ENCODE measurements at places on chromosomes 12 and 14.

DNA sequence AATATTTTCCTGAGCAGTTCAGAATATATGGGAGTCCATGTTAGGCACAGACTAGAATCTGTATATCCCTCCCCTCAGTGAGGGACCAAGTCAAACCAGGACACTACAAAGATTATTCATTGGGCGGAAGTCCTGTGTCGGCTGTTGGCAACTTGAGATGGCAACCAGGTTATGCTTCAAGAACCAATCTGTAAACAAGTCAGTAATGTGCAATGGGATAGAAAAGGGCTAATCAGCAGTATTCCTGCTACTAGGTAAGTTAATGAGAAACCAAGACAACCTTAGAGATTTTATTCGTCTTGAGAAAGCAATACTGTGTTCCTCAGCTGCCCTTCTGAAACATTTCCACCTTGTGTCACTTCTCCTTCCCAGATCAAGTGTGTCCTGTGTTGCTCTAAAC is 26.4 kb downstream of the ARG2 start:
- DNase-seq, result no peak

GRCh38 chr12:70236990-70237389 is 6.2 kb upstream of the CNOT2 start:
- no peak for DNase-seq

GRCh38 chr12:58647495-58647894 is 272.8 kb downstream of the LRIG3 start:
- no peak for DNase-seq

DNA sequence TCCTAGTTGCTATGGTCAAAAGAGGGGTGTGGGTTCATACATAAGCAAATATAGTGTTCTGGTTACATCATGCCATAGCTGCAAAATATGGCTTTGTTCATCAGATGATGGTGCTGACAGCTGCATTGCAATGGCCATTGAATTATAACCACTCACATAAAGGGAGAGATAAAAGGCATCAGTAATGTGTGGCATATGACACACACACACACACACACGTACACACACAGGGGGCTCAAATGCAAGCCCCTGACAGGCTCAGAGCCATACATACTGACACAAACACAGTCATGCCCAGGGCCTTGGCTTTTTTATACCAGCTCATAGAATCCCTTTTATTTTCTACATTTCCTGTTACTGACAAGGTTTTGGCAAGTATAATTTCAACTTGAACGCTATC is 698.9 kb downstream of the BCL11B start:
- DNase-seq, result no peak

GRCh38 chr12:124297856-124298255 is 3.0 kb downstream of the RFLNA start:
- DNase-seq, result no peak

- no peak for DNase-seq
These were observed 30.8 kb upstream of the PPP2R5C start for GRCh38 chr14:101730626-101731186.

GRCh38 chr12:105637470-105637869 is 307.0 kb downstream of the C12orf75 start:
- DNase-seq, result no peak

GRCh38 chr12:27009881-27010301 is 4.3 kb downstream of the TM7SF3 start:
- no peak for DNase-seq

GRCh38 chr12:106780010-106780631 is 5.6 kb downstream of the RIC8B start:
- no peak for DNase-seq

- DNase-seq, result no peak
These were observed 1.0 kb downstream of the TMEM30B start for GRCh38 chr14:61280092-61280525.

DNA sequence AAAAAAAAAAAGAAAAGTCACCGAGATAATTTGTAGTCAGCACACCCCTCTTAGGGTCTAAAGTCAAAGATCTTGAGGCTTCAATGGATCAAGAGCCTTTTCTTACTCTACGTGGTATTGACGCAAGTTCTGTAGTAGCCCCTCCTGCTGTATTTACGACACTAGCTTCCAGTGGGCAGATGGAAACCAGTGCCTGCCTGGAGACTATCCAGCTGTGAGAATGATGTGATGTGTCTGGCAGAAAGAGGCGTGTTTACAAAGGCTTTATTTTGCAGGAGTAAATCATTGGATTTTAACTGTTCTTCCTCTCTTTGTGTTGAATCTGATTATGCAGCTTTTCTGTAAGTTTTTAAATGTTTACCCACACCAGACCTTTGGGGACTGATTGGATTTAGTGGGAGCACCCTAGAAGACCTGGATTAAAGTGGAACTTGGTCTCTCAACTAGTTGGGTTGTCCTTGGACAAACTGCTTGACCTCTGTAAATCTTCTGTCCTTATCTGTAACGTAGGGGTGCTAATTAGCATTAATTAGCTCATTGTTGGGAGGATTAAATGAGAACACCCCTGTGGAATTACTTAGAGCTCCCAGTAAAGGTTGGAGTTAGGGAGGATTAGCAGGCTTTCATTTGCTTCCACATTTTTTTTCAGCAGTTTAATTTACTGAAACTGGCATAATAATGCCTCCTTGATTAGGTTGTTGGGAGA is 72.4 kb downstream of the RASSF3 start:
- no peak for DNase-seq

DNA sequence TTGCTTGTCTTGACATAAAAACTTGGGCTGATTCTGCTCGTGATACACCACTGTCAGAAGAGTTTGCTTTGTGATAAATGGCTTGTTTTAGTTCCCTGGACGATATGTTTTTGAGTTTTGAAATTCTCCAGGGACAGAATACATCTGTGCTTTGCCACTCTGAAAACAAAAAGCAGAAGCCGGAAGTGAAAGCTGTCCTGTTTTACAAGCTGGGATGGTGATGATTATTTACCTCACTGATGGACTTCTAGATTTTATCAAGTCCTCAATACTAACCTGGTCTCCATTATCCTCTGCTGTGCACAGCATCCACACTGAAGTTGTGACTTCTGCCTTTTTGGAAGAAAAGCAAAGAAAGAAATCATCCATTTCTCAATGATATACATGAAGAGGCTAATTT is 251.6 kb downstream of the TRHDE start:
- no peak for DNase-seq

DNA sequence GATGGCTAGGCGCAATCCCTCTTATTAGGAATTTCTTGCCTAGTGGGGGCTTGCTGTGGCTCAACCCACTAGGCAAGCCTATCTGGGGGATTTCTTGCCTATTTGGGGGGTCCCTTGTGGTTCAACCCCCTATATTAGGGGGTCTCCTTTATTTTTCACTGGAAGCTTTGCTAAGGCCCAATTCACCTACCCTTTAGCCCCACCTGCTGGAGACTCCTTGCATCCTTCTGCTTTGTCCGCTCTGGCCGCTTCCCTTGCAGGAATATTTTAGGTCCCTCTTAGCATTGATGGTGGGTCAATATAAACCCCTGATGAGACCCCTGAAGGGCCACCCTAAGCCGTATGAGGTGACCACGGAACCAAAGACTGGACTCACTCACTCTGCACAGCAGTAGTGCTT is 1552.1 kb downstream of the AACS start:
- DNase-seq, result no peak

- DNase-seq, result no peak
These were observed 72.7 kb upstream of the GRIP1 start for GRCh38 chr12:66751432-66752113.

DNA sequence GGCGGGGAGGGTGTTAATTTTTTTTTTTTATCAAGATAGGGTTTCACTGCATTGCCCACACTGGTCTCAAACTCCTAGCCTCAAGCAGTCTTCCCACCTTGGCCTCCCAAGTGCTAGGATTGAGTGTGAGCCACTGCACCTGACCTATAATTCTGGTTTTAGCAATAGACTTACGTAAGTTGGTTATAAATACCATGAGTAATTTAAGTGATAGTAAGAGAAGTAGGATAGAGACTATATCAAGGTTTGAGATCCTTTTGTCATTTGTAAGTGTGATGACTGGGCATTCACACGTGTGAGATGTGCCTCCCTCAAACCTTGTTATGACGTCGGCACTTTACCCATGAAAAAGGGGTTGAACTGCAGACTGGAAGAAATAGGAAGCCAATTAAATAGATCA is 22.5 kb downstream of the SINHCAF start:
- DNase-seq, result no peak
